ENCODE measurements at places on chromosomes 2 and 18. TPM values are rescaled to one million over a fixed set of nuclear protein-coding genes. Genes with fewer than 3 reads are reported as not detected.

DNA sequence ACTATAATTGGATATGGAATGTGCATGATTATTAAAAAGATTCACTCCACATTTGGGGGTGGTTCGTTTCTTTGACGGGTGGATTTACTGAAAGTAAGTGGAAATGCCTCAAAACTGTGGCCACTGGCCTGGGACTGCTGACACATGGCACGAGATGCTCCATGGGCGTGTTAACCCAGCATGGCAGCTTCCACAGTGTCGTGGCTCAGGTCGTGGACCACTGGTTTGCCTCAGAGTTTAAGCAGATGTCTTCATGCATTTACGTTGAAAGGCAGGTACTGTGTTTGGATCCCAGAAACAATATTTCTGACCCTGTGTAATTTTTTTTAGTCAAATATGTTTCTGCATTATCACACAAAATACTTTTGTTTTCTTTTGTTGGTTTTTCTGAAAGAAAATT is 242.0 kb downstream of the GBX2 start:
- H3K36me3 ChIP-seq = no peaks in the 10 kb centered on the region
- H3K4me1 ChIP-seq = no peaks in the 10 kb centered on the region
- H3K27ac ChIP-seq = no peak overlapping the region
- no peak overlapping the region for H3K4me3 ChIP-seq
- no peaks in the 10 kb centered on the region for H3K27me3 ChIP-seq
- DNase-seq = no peak

DNA sequence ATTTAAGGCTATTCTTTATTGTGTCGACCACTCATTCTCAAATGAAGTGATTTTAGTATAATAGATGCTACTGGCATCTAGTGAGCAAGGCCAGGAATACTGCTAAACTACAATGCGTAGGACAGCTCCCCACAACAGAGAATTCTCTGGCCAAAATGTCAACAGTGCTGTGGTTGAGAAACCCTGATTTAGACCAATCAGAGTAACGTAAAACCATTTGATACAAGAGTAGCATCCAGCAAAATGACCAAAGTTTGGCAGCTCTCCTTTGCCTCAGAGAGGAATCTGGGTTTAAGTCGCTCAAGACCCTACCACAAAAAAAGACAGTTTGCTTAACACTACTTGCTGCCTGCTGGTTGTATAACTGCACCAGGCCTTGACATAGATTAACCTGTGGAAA is 37.0 kb upstream of the TTN start:
- H3K36me3 ChIP-seq = no peaks in the 10 kb centered on the region
- H3K27me3 ChIP-seq = no peaks in the 10 kb centered on the region
- no peaks in the 10 kb centered on the region for H3K4me1 ChIP-seq
- DNase-seq = no peak

Gene DNAJC5G
- total RNA-seq = 2.5 TPM

Gene ACKR3
- total RNA-seq = 0.20 TPM

Gene MAPK4
- 0.89 TPM for total RNA-seq

- no peak for DNase-seq
- H3K4me3 ChIP-seq = no peak overlapping the region
- no peaks in the 10 kb centered on the region for H3K36me3 ChIP-seq
- no peak overlapping the region for H3K27ac ChIP-seq
- peaks cover 22% of the 10 kb centered on the region for H3K4me1 ChIP-seq
Measured at GRCh38 chr2:28707592-28707991, 44.0 kb upstream of the PPP1CB start.

GRCh38 chr2:74778381-74779264 is 55.3 kb upstream of the HK2 start:
- no peaks in the 10 kb centered on the region for H3K4me1 ChIP-seq
- H3K36me3 ChIP-seq = no peaks in the 10 kb centered on the region
- no peak overlapping the region for H3K27ac ChIP-seq
- H3K27me3 ChIP-seq = no peaks in the 10 kb centered on the region

GRCh38 chr2:241133436-241133820 is 15.8 kb downstream of the PASK start:
- H3K4me1 ChIP-seq = no peaks in the 10 kb centered on the region
- no peak overlapping the region for H3K27ac ChIP-seq
- no peaks in the 10 kb centered on the region for H3K27me3 ChIP-seq
- peaks cover 2% of the 10 kb centered on the region for H3K36me3 ChIP-seq

GRCh38 chr2:195151711-195152110 is 505.3 kb upstream of the SLC39A10 start:
- no peak overlapping the region for H3K27ac ChIP-seq
- H3K4me1 ChIP-seq = no peaks in the 10 kb centered on the region

- H3K36me3 ChIP-seq = no peaks in the 10 kb centered on the region
- no peak overlapping the region for H3K27ac ChIP-seq
- no peaks in the 10 kb centered on the region for H3K4me1 ChIP-seq
- peaks cover 4% of the 10 kb centered on the region for H3K27me3 ChIP-seq
- no peak overlapping the region for H3K4me3 ChIP-seq
- DNase-seq = no peak
Measured at GRCh38 chr2:100238471-100238870, 83.8 kb downstream of the LONRF2 start.

DNA sequence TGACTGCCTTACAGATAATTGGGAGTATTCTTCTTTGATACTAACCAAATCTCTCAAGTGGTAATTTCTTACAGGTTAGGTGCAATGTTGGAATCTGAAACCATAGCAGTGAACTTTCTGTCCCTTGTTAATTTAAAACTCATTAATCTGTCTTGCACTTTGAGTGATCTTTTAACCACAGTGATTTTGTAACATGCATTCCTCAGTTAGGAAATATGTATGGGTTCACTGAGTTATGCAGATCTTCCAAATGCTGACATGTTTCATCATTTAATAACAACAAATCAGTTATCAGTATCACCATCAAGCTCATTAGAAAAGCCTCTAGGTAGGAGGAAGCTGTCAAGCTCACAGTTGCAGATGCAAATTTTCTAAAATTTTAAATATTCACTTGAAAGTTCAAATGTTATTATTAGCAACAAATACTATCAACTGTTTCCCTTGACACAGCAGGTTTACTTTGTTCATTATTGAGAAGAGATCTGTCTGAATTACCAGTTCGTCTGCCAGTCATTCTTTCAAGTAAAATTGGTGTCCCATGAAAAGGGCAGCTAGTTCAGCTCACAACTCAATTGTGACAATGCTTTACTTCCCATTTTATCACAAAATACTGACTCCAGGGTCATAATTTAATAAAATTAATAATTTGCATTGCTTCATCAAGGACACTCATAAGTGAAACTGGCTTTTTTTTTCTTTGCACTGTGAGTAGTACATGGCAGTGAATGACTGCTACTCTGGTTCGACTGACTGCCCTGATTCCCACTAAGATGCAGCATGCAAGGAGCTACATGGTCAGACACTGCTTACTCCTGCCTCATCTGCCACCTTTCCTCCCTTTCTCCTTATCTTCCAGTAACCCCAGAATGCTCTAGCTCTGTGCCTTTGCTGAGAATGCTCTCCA is 31.6 kb downstream of the SUCLG1 start:
- DNase-seq = no peak
- peaks cover 30% of the 10 kb centered on the region for H3K36me3 ChIP-seq
- no peak overlapping the region for H3K4me3 ChIP-seq
- no peak overlapping the region for H3K27ac ChIP-seq
- H3K4me1 ChIP-seq = no peaks in the 10 kb centered on the region

DNA sequence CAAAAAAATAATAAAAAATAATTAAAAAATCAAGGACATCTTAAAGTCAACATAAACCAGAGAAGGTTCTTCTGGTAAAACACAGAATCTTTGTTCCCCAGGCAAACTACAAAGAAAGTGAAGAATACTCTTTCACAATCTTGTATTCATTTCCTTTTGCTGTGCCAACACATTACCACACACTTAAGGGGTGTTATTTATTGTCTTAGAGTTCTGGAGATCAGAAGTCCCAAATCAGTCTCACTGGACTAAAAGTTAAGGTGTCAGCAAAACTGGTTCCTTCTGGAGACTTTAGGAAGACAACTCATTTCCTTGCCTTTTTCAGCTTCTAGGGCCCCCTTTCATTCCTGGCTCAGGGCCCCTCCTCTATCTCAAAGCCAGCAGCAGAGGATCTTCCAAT is 12.2 kb upstream of the CAB39 start:
- H3K27ac ChIP-seq = no peak overlapping the region
- H3K4me3 ChIP-seq = no peak overlapping the region
- no peak for DNase-seq
- no peaks in the 10 kb centered on the region for H3K4me1 ChIP-seq

Gene CYP26B1
- total RNA-seq = 21.1 TPM

Gene MFSD6
- total RNA-seq = 18.6 TPM

DNA sequence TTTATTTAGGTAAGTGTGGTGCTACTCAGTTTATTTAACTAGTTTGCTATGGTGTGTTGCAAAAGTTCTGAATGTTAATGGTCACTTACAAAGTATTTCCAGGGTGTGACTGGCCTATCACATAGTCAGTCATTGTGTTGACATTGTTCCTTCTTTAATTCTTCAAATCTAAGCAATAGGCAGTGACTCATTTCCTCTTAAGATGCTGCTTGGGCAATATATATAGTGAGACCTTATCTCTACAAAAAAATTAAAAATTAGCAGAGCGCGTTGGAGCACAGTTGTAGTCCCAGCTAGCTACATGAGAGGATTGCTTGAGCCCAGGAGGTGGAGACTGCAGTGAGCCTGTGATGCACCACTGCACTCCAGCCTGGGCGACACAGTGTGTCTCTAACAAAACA is 5.8 kb upstream of the CCDC88A start:
- H3K4me3 ChIP-seq = no peak overlapping the region
- DNase-seq = no peak
- H3K27me3 ChIP-seq = no peaks in the 10 kb centered on the region
- H3K36me3 ChIP-seq = no peaks in the 10 kb centered on the region
- no peak overlapping the region for H3K27ac ChIP-seq
- no peaks in the 10 kb centered on the region for H3K4me1 ChIP-seq

Gene GPR35
- 4.2 TPM for total RNA-seq

GRCh38 chr2:71603311-71603811 is 150.0 kb downstream of the DYSF start:
- H3K4me1 ChIP-seq = no peaks in the 10 kb centered on the region
- no peaks in the 10 kb centered on the region for H3K36me3 ChIP-seq
- no peak overlapping the region for H3K4me3 ChIP-seq
- H3K27ac ChIP-seq = no peak overlapping the region

Gene SNTG2
- total RNA-seq = not detected

DNA sequence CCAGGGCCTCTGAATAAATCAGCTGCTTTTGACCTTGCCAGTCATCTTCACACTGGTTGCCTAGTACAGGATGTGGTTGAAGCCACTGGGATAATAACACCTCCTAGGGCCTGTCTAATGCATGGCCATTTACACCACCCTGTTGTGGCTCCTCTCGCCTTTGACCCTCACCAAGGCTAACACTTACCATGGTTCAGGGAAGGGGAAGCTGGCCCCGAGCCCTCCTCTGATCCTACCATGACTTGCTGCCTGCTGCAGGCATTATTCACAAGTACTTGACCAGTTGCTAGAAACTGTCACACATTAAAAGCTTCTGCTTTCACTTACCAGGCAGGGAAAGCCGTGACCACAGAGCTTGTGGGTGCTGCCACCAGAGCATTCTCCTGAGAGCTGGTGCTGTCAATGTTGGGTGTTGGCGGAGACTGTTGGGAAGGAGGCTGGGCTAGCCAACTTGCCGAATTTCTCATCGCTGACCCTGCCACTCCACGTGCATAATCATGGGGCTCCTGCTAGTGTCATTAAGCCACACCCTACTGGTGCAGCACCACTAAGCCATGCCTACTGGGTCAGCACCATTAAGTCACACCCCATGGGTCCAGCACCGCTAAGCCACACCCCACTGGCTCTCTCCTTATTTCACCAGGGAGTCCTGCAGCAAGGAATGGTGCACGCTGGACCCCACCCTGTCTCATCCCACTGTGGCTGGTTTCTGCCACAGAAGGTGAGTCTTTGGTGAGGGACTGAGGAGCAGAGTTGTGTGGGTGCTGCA is 47.0 kb upstream of the TTC39C start:
- H3K4me1 ChIP-seq = no peaks in the 10 kb centered on the region
- no peak overlapping the region for H3K4me3 ChIP-seq
- no peaks in the 10 kb centered on the region for H3K27me3 ChIP-seq

GRCh38 chr2:178819992-178820391 is 12.8 kb upstream of the TTN start:
- H3K27me3 ChIP-seq = no peaks in the 10 kb centered on the region
- H3K4me3 ChIP-seq = no peak overlapping the region
- no peaks in the 10 kb centered on the region for H3K4me1 ChIP-seq
- DNase-seq = no peak
- no peak overlapping the region for H3K27ac ChIP-seq

Gene CD302
- total RNA-seq = 0.15 TPM

DNA sequence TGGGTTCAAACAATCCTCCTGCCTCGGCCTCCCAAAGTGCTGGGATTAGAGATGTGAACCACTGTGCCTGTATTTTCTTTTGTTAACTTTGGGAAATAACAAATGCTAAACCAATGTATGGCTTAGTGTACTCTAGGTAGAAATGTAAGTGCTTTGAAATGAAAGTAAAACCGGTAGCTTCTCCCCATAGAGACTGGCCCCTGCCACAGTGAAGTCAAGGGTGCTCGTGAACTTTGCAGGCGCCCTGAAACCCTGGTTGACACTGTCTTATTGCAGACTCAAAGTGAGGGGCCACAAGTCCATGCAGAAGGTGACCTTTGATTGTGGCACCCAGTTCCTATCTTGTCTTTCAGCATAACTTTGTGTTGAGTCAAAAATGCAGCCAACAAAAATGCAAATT is 24.2 kb upstream of the MTCL1 start:
- DNase-seq = no peak
- no peaks in the 10 kb centered on the region for H3K4me1 ChIP-seq
- H3K36me3 ChIP-seq = no peaks in the 10 kb centered on the region
- no peak overlapping the region for H3K27ac ChIP-seq
- no peak overlapping the region for H3K4me3 ChIP-seq

DNA sequence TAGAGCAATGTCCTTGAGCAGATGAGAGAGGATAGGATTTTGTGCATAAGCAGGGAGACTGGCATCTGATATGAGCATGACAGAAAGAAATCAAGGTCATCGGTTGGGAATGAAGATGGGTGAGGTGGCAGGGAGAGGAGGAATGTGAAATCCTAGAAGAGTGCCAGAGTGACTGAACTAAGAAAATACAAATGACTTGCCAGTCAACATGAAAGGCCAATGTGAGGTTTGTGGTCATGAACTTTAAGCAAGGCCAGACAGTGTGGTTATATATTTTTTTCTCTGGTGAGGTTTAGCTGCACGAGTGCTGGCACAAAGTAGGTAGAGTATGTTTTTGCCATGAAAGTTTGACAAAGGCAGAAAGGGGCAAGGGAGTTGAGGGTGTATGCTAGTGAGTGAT is 21.2 kb downstream of the QPCT start:
- no peak overlapping the region for H3K27ac ChIP-seq
- no peaks in the 10 kb centered on the region for H3K27me3 ChIP-seq
- H3K4me3 ChIP-seq = no peak overlapping the region
- no peaks in the 10 kb centered on the region for H3K36me3 ChIP-seq
- no peak for DNase-seq

DNA sequence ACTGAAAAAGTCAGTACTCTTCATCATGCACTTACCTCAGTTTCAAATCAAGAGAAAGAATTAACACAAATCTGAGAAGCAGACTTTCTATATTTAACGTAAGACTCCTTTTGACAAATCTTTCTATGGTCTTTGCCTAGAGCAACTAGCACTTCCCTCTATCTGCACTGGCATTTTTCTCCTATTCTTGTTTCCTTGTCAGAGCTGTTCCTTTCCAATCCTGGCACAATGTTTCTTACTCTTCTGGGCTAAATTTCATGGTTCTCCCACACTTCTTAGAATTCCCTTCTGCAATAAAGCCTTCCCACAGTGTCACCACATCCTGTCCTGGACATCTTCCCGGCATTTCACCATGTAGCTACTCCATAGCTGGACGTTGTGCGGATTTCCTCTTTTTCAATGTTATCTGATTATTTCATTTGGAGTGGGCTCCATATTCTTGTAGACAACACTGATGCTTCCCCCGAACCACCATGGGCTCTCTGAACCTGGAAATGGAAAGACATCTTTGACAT is 144.7 kb upstream of the CTNNA2 start:
- no peaks in the 10 kb centered on the region for H3K4me1 ChIP-seq
- no peak overlapping the region for H3K27ac ChIP-seq
- H3K4me3 ChIP-seq = no peak overlapping the region
- H3K27me3 ChIP-seq = no peaks in the 10 kb centered on the region
- no peak for DNase-seq
- no peaks in the 10 kb centered on the region for H3K36me3 ChIP-seq

Measured in HCT116 (cell line).